OCI-LY7 (cell line): ENCODE measurements at places on chromosomes 4 and X.
A peak's percentile ranks its signal among the peaks of the same experiment; 100 is the strongest.

- DNase-seq = peak; percentile 68
These were observed 154.5 kb upstream of the SLC4A4 start for GRCh38 chr4:71184195-71184781.

DNA sequence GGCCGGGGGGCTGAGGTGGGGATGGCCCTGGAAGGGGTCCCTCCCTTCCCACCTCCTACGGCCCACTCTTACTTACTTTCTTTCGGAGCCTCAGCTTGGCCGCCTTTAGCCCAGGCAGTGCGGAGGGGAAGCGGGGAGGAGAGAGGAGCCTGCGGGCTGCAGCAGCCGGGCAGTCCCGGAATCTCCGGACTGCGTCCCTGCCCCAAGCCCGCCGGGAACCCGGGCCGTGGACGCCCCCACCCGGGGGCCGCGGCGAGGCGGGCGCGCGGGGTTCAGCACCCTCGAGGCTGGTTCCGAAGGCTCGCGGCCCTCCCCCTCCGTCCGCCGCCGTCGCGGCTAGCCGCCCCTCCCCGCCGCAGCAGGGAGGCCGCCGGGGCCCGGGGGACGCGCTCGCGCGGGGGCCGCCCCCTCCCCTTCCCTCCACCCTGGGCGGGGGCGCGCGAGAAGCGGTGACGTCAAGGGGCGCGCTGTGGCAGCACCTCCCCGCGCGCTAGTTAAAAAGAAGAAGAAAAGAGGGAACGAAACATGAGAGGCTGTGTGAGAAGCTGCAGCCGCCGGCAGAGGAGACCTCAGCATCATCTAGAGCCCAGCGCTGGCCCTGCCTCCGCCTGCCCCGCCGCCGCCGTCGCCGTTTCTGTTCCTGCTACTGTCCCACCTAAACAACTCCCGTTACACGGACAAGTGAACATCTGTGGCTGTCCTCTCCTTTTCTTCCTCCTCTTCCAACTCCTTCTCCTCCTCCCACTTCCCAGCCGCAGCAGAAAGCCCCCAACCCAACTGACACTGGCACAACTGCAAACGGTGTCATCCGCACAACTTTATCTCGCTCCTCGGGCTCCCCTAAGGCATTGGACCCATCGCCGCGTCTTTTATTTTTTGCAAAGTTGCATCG is at the start of gene HHIP:
TSS of gene HHIP (plus strand) at position 526 of the 892 bp plus-strand sequence. CDS start 520 bp downstream, outside the sequence.
- DNase-seq = no peak

DNA sequence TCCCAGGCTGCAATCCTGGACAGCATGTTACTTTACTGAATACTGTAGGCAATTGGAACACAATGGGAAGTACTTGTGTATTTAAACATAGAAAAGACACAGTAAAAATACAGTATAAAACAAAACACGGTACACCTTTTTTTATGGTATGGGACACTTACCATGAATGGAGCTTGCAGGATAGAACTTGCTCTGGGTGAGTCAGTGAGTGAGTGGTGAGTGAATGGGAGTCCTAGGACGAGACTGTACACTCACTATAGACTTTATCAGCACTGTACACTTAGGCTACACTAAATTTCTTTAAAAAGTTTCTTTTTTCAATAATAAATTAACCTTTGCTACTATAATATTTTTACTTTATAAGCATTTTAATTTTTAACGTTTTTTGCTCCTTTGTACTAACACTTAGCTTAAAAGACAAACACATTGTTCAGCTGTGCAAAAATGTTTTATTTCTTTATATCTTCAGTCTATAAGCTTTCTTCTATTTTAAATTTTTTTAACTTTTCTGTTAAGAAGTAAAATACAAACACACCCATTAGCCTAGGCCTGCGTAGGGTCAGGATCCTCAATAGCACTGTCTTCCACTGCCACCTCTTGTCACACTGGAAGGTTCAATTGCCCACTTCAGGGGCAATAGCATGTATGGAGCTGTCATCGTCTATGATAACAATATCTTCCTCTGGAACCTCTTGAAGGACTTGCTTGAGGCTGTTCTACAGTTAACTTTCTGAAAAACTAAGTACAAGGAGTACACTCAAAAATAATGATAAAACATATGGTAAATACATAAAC is 293.5 kb upstream of the FSTL5 start:
- no peak for DNase-seq

GRCh38 chrX:115392031-115392430 is 102.5 kb downstream of the LUZP4 start:
- DNase-seq = no peak

DNA sequence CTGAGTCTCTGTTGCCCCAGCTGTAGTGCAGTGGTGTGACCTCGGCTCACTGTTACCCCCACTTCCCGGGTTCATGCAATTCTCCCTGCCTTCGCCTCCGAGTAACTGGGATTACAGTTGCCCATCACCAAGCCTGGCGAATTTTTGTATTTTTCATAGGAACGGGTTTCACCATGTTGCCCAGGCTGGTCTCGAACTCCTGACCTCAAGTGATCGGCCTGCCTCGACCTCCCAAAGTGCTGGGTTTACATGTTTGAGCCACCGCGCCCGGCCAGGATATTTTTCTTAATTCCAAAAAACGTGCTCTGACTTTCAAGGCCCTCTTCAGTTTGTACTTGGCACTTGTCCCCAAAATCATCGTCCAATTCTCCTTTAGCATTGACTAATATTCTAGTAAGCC is 129.2 kb upstream of the EPHA5 start:
- no peak for DNase-seq

DNA sequence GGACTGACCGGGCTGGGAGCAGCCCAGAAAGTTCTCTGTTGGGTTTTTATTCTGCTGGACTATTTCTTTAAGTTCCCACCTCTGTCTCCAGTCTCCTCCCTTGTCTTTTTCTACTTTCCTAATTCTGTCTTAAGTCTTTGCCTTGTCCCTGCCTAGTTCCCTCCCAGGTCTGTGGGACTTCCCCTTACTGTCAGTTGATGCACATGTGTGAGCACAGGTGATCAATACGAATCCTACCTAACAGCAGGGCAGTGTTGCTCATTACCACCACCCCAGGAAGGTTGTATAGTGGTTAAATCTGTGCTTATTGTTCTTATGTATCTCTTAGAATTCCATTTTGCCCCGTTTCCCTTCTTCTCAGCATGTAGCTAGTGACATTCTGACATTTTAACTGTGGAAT is 62.1 kb downstream of the GALNTL6 start:
- no peak for DNase-seq

GRCh38 chr4:71367546-71367945 is 28.7 kb downstream of the SLC4A4 start:
- no peak for DNase-seq

DNA sequence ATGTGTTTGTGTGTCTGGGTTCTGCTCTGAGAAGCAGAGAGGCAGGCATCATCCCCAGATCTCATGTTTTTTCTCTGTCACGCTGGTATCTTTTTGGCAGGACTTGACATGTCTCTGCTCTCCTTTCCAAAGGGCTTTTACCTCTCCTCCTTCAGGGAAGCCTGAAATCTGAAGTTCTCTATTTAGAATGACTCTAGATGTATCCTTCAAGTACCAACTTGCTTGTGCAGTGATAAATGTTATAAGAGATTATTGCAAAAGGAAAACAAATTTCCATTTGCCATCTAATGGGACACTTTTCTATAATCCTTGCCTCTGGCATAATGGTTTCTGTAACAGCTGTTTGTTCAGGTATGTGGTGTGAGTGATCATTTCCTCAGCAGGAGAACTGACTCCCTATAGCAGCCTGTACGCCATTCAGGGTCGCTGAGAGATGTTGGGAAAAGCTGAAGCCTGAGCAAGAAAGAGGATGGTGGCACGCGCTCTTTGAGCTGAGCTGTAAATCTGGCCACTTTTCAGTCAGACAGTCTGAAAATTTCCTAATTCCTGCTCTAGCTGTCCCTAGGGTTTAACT is 72.5 kb downstream of the CNGA2 start:
- no peak for DNase-seq

DNA sequence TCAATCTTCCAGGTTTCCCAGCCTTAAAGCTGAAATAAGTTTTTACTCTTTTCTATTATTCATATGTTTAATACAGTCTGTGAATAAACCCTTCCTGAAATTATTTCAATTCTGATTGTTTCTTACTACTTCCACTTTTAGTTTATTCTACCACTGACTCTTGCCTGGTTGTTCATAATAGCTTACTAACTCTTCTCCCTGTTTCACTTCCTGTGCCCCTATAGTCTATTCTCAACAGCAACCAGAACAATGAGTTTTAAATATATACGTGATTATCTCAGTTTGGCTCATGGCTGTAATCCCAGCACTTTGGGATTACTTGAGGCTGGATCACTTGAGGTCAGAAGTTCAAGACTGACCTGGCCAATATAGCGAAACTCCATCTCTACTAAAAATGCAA is 408.0 kb upstream of the SPOCK3 start:
- DNase-seq = no peak

GRCh38 chrX:4550018-4550417 is 836.6 kb upstream of the PRKX start:
- peak; percentile 3 for DNase-seq

GRCh38 chrX:2283111-2283859 is 217.5 kb downstream of the DHRSX start:
- no peak for DNase-seq

DNA sequence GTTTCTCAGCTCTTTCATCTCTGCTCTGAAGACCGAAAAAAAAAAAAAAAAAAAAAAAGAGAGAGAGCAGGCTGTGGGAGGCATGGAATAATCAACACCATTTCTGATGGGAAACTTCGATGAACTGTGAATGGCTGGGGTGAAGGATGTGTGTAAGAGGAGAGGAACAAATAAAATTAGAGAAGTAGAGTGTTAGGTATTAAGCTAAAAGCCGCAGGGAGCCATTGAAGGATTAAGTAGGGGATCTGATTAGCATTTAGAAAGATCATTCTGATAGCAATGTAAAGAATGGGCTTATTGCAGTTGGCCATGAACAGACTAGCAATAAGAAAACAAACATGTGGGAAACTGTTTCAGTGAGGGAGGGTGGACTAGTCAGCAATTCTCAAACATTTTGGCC is 33.6 kb upstream of the JADE1 start:
- DNase-seq = no peak

DNA sequence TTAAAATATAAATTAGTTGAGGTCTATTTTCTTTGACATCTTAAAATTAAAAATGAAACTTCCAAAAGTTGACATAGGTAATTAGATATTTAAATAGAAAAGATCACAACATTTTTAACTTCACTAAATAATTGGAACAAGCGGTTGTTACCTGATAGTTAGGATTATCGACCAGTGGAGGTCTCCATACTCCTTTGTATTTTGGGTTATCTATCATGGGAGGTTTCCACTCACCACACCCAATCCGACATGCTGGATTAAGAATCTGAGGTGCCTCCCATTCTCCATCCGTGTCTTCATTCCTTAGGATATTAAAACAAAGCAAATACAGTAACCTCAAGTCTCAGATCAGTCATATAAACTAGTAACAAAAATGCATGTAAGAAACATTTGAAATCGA is 22.2 kb downstream of the SCOC start:
- DNase-seq = no peak

- no peak for DNase-seq
These were observed 53.6 kb downstream of the PAQR3 start for GRCh38 chr4:78885598-78885997.

GRCh38 chr4:43992552-43992951 is 456.1 kb downstream of the KCTD8 start:
- DNase-seq = no peak

DNA sequence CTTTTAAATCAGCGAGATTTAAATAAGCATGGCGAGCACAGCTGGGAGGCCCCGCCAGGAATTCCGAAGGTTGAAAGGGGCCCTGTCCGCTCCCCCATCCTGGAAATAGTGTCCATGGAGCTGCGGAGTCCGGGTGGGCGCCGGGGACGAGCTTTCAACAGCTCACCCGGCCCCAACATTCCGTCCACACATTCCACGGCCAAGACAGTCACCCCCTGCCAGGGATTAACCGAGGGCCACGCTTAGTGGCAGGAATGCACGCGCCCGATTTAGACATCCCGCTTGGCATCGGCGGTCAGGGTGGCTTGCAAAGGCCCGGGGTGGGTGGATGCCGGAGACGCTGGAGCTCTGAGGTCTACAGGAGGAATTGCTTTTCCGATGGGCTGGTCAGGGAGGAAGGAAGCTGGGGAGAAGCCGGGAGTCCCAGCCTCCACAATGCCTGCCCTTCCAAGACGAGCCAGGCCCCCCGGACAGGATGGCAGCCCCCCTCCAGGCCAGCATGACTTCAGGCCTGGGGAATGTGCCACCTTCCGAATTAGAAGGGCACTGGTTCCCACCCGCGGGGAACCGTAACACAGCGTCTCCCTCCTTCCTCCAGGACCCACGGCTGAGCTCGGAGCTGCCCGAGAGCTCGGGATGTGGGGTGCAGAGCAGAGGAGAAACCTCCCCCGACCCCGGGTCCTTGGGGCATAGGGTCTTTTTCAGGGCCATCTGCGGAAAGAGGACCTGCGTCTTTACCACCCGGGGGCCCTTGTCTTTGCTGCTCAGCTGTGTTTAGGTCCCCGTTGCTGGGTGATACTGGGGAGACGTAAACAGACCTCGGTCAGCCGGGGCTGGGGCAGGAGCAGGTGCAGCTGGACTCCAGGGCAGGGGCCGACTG is 26.9 kb upstream of the PPP2R3B start:
- DNase-seq = no peak

GRCh38 chr4:81405900-81406401 is 65.8 kb downstream of the RASGEF1B start:
- peak; percentile 85 for DNase-seq

DNA sequence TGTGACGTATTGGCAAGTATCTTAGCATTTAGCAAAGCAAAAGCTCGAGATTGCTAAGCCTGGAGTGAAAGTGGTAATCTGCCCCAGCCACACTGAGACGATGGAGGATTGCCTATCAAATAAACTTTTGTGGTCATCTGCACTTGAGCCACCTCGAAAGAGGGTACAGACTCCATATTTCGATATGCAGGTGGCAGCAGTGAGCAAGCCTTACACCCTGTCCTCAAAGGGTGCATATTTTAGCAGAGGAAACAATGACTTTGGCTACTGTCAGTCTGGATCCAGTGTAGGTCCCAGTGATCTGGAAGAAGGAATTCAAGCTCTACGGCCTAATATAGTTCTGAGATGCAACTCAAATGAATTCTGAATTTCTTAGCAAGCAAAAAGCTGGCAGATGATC is 153.9 kb downstream of the ATG4A start:
- no peak for DNase-seq

GRCh38 chrX:123277821-123278220 is 93.7 kb downstream of the GRIA3 start:
- DNase-seq = no peak

GRCh38 chr4:184329659-184330400 is 112.2 kb upstream of the ENPP6 start:
- no peak for DNase-seq

GRCh38 chr4:25351777-25352416 is 25.2 kb upstream of the ANAPC4 start:
- DNase-seq = no peak

DNA sequence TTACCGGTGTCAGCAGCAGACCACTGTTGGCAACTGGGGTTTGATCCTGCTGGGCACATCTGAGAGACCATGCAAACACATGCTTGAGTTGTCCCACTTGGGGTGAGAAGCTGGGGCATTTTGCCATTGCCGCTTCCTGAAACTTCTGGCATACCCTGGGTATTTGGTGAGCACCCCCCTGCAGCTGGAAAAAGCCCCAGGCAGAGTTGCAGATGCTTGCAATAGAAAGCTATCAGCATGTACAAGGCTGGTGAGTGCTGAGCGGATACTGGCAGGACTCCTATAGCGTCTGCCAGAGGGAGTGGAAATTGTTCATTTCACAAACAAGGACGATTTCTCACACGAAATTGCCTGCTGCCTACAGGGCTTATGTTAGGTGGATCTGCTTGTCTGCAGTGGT is 32.3 kb downstream of the SUPT20HL1 start:
- no peak for DNase-seq
